ENCODE measurements at places on chromosomes 3 and 15.

GRCh38 chr3:134249935-134250716, 533 bp downstream of the RYK start:
- DNase-seq = no peak

- DNase-seq = no peak
These were observed 77.2 kb downstream of the SCN10A start for GRCh38 chr3:38738630-38739395.

DNA sequence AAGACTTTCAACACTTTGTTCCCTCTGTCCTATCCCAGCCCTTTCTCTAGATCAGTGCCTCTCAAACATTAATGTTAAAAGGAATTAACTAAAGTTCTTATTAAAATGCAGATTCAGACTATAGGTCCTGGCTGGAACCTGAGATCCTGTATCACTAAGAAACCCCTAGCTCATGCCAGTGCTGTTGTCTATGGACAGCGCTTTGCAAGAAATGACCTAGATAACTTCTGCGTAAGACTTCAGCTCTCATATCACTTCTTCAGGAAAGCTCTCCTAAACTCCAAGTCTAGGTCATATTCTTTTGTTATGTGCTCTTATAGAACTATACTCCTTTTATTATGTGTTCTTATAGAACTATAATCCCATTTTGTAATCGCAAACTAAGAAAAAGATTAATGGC, 67.8 kb upstream of the CDIN1 start:
- no peak for DNase-seq

DNA sequence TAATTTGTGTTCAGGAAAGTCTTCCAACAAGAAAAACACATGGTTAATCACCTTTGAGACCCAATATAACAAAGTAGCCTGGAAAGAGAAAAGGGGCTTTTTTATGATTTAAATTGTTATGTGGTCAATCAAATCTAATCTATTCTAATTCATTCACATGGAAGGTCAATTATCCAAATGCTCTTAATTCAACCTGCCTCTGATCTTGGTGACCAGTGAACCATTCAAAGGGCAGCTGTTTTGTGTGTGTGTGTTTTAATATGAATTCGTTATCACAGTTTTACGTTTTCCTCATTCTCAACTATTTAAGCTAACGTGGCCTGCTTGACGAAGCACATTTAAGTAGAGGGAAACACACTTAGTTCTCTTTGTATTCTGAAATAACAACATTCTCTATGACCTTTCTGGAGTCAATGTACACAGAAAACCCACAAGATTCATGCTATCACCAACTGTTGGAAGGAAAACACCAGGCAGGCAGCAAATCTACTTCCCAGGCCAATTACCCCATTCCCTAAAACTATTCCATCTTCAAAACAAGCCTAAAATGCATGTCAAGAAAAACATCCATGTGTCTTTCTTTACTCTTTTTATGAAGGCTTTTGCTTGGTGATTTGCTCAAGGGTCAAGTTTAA, 195.4 kb downstream of the SUCLG2 start:
- DNase-seq = no peak
